ENCODE measurements at places on chromosomes 2 and 18. TPM values are rescaled to one million over a fixed set of nuclear protein-coding genes. Genes with fewer than 3 reads are reported as not detected.

CDH19 gene
- 0.25 TPM for total RNA-seq

RAB6C gene
- total RNA-seq = 0.98 TPM

FNDC4 gene
- total RNA-seq = 47.9 TPM

ATG9A gene
- total RNA-seq = 22.4 TPM

SNTG2 gene
- 0.98 TPM for total RNA-seq

ANO7 gene
- total RNA-seq = 0.25 TPM

PLEKHH2 gene
- 2.5 TPM for total RNA-seq

STAT4 gene
- total RNA-seq = 3.0 TPM

FZD7 gene
- 5.4 TPM for total RNA-seq

GEN1 gene
- 6.6 TPM for total RNA-seq

PTCD3 gene
- 80.2 TPM for total RNA-seq

POTEC gene
- total RNA-seq = not detected

MATN3 gene
- total RNA-seq = 2.0 TPM

HIBCH gene
- total RNA-seq = 18.9 TPM

PSD4 gene
- 3.0 TPM for total RNA-seq

AP1S3 gene
- 3.2 TPM for total RNA-seq

CKAP2L gene
- total RNA-seq = 3.2 TPM

NT5C1B gene
- total RNA-seq = not detected

ARHGAP28 gene
- 16.2 TPM for total RNA-seq

RAB27B gene
- 22.9 TPM for total RNA-seq

PAX8 gene
- total RNA-seq = not detected

ZSCAN30 gene
- total RNA-seq = 15.5 TPM

SKOR2 gene
- not detected for total RNA-seq

POMC gene
- 0.49 TPM for total RNA-seq

CNDP1 gene
- 0.49 TPM for total RNA-seq

CYS1 gene
- 0.49 TPM for total RNA-seq

C2orf78 gene
- total RNA-seq = not detected

SLC5A7 gene
- total RNA-seq = 2.5 TPM
